Right renal pelvis (tissue), 4 donors: ENCODE measurements at places on chromosomes 2 and 18.

GRCh38 chr2:238921259-238921658, 73.4 kb downstream of the TWIST2 start:
- no peak for DNase-seq

DNA sequence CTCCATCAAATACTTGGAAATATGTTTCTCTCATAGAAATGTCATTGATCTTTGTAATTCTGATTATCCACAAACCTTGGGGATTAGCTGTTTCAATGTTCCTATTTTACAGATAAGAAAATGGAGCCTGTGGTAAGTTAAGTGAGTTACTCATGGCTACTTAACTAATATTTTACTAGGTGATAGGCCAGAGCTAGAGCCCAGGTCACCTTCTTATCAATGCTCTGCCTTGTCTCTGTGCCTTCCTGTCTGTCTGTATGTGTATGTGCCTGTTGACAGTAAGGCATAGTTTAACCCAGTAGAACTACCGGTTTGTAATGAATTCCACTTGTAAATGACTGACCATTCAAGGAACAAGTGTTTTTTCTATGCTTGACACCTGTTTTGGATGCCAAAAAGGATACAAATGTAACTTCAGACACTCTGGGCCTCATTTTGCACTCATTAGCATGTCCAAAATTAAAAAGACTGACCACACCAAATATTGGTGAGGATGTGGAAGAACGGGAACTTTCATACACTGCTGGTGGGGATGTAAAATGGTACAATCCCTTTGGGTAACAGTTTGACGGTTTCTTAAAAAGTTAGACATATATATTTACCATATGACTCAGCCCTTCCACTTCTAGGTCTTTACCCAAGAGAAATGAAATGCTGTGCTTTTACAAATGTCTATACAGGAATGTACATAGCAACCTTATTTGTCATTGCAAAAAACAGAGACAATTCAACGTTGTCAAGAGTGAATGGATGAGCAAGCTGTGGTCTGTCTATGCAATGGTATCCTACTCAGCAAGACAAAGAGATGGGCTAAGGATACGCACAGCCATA, 19.6 kb upstream of the IL1A start:
- no peak for DNase-seq

GRCh38 chr2:6650311-6650710, 215.4 kb downstream of the CMPK2 start:
- no peak for DNase-seq

DNA sequence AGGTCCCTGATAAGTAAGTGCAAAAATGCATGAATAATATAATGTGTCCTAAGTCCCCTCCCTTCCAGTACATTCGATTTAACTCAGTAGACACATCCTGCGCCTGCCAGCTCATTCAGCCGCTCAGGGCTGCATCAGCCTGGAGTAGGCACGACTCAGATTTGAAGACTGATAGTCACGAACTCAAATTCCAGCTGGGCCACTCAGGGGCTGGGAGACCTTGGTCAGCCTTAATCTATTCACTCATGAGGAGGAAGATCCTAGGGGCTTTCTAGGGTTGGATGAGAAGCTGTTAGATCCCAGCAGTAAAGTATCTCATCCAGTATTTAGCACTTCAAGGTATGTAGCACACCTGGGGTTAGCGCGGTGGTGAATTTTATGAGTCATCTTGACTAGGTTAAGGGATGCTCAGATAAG, 98.9 kb upstream of the ODC1 start:
- no peak for DNase-seq

GRCh38 chr2:191204433-191204832, 40.8 kb upstream of the MYO1B start:
- no peak for DNase-seq

DNA sequence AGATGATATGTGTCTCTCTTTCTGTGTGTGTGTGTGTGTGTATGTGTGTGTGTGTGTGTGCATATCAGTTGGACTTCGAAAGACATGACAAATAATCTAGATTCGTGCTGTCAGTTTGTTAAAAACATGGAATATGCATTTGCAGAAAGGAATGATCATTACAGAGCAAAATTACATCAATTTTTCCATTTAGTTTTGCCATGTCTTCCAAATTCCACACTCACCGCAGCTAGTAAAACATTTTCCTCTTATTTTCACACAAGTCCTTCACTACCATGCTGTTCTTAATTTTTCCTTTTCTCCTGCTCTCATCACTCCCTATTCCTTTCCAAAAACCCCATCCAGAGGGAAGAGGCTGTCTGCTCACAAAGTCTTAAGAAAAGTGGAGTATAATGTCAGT, 1191.4 kb upstream of the SLC39A10 start:
- DNase-seq, result no peak

DNA sequence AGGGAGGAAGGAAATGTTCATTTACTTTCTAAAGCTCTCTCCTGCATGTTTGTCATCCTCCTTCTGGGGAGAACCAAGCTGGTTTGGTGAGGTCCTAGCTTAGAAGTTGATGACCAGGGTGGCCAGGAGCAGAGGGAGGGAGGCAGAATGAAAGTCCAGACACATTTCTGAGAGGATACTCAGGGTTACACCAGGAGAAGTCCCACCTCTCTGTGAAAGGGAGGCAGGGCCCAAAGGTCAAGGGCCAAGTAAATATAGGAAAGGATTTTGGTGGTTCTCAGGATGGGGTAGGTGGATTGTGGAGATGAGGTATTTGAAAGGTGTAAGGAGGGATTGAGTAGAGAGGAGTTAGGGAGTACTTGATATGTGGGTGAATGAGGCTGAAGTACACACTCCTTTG, 58.0 kb upstream of the FBXO11 start:
- DNase-seq, result no peak

- no peak for DNase-seq
These were observed 135.0 kb downstream of the SP3 start for GRCh38 chr2:173830170-173830569.

- peak; percentile 49 for DNase-seq
These were observed 17.9 kb downstream of the CAPN10 start for GRCh38 chr2:240604291-240604938.

DNA sequence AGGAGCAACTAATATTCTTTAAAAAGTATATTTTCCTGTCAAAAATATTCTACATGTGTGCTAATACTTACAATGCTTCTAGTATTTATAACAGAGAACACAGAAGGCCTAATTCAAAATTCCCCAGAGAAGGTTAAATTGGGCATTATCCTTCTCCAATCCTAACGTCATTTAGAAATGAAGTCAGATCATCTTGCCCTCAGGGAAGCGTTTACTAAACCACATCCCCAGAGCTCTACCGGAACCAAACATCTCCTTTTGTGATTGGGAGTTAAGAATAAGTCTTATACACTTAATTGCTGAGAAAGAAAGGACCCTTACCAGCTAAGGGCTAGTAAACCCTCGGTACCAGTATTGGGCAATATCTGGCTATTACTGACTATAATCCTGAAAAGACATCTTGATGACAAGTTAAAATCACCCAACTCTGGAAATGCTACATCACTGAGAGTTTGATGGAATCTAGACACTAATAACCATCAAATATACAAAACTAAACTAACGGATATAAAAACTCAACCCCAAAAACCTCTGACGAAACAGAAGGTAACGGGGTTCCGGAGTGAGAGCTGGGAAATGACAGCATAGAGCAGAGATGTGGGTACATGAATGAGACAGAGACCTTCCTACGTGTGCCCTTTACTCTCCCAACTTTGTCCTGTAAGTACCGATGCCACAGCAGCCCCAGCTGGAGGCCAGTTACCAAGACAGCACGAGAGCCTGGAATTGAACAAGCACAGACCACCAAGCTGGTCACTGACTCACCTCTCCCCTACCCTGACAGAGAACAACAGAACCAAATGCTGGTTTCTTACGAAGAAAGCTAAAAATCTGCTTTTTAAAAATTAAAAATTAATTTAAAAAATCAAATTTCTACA, 35.0 kb downstream of the WDSUB1 start:
- DNase-seq, result no peak

- DNase-seq, result no peak
These were observed 87.4 kb downstream of the ROCK2 start for GRCh38 chr2:11257078-11257477.

GRCh38 chr2:149737896-149738295, 150.3 kb upstream of the MMADHC start:
- no peak for DNase-seq

DNA sequence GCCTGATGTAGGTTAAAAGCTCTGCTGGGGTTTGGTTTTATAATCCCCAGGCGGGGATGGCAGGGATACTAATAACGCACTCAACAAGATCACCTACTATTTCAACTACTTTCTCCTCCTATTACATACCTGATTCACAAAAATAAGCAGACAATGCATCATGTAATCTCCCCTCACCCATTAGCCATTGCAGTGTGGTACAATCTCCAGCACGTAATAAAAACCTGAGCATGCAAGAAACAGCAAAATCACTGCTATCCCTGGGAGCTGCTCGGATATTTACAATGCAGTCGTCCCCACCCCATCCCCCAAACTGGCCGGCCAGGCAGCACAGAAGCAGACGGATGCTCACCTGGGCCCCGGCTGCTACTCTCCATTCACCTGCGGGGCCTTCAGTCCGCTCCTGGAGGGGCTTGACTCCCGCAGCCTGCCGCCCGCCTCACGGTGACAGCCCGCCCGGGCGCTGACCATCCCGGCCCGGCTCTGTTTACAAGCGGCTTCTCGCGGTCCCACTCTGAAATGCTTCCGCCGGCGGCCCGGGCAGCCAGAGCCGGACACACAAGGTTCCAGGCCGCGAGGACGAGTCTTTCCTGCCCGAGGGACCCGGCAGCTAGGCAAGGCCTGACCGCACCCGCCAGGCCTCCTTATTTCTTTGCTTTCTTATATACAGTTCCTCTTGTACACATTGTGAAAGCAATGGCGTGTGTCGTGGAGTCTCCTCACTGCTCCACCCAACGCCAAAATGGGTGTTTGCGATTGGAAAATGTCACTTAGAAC, at the start of gene PLEKHM3:
TSS of gene PLEKHM3 (minus strand) at position 491 of the 777 bp plus-strand sequence. CDS start 23,888 bp downstream, outside the sequence.
- peak; percentile 73 for DNase-seq

GRCh38 chr2:198376677-198377076, 572.3 kb downstream of the PLCL1 start:
- no peak for DNase-seq

DNA sequence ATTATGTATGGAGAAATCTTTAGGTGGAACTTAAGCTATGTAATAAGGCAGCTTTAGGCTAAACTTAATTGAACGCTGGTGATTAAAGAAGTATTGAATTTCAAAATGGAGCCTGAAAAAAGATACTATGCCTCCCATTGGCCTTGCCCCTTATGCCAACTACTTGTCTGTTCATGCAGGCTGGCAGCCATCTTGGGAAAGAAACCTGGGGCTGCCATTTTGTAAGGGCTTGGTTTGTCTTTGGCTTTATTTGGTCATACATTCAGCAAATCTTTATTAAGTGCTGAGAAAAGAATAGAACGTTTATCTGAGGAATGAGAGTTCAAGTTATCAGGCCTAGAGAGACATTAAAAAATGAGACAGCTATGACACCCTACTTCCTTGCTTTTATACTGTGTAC, 231.3 kb downstream of the KCNE4 start:
- DNase-seq, result no peak
